Activated CD4-positive, alpha-beta memory T cell treated with anti-CD3 and anti-CD28 coated beads for 36 hours (primary cell): ENCODE measurements at places on chromosomes 2 and 18. TPM values are rescaled to one million over a fixed set of nuclear protein-coding genes. Genes with fewer than 3 reads are reported as not detected.

DNA sequence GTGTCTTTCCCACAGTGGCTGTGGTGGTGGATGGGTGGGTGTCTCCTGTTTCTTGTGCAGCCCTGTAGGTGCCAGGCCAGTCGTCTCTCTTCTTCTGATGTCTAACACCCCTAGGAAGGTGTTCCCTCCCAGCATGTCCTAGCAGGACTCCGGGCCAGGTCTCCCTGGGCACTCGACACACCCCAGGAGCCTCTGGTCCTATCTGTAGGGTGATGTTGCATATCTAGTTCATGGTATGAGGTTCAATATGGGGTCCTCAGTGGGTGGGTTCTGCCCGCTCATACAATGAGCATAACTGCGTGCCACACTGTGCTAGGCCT, 14.4 kb downstream of the NGEF start:
- no peak overlapping the region for H3K27ac ChIP-seq
- H3K4me3 ChIP-seq = no peak overlapping the region
- DNase-seq = no peak
- H3K27me3 ChIP-seq = peaks cover 2% of the 10 kb centered on the region
- no peaks in the 10 kb centered on the region for H3K4me1 ChIP-seq

CYS1 gene
- total RNA-seq = not detected

FEV gene
- total RNA-seq = not detected

DNA sequence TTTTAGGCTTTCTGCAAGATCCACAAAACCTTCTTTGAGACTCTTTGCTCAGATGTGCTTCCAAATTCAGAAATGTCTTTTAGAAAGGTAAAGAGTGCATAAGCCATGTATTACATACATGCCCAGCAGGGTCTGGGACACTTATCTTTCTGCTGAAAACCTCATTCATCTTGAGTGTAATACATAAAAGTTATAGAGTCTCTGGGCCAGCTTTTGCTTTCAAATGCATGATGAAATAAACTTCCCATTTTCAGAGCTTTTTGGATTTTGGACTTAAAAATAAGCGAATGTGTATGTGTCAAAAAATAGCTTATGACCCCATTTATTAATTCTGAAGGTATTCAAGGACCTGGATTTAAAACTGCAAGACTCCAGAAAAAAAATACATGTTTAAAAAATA, 8.0 kb downstream of the CYRIA start:
- H3K4me3 ChIP-seq = no peak overlapping the region
- DNase-seq = no peak
- H3K36me3 ChIP-seq = no peaks in the 10 kb centered on the region
- peaks cover 16% of the 10 kb centered on the region for H3K27me3 ChIP-seq
- no peaks in the 10 kb centered on the region for H3K4me1 ChIP-seq

KLHL29 gene
- 0.99 TPM for total RNA-seq

DNA sequence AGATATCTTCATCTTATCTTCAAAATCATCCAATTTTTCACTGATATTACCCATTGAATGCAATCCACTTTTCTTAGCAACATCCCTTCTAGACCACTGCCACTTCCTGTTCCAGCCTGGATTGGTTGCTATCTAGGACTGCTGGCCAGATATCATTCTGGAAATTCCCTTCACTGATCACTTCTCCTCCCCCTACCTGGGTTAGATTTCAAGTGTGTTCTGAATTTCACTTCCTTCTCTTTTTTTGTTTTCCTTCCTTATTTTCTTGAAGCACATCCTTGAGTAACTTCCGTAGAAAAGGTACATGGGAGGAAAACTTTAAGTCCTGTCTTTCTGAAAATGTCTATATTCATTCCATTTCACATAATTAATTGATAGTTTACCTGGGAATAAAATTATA, 82.0 kb upstream of the IL1R2 start:
- H3K27me3 ChIP-seq = peaks cover 22% of the 10 kb centered on the region
- H3K27ac ChIP-seq = no peak overlapping the region
- H3K4me1 ChIP-seq = peaks cover 11% of the 10 kb centered on the region
- no peak for DNase-seq
- H3K4me3 ChIP-seq = no peak overlapping the region

SLC9A2 gene
- total RNA-seq = not detected

DNA sequence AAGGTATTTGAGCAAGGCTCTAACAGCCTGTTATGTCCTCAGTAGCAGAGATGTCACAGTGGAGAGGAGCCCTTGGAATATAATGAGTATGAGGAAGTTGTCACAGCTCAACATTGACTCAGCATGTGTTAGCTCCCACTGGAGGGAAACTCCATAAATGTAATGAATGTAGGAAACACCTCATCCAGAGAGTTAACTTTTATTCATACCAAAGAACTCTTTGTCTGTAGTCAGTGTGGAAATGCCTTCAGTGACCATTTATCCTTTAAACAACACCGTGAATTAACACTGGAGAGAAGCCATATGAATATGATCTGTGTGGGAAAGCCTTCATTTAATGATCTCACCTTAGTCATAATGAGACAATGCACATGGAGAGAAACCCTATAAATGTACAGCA, 59.7 kb downstream of the CYP1B1 start:
- H3K4me3 ChIP-seq = no peak overlapping the region
- no peaks in the 10 kb centered on the region for H3K4me1 ChIP-seq
- DNase-seq = no peak
- no peaks in the 10 kb centered on the region for H3K27me3 ChIP-seq
- no peak overlapping the region for H3K27ac ChIP-seq
- H3K36me3 ChIP-seq = no peaks in the 10 kb centered on the region

DNA sequence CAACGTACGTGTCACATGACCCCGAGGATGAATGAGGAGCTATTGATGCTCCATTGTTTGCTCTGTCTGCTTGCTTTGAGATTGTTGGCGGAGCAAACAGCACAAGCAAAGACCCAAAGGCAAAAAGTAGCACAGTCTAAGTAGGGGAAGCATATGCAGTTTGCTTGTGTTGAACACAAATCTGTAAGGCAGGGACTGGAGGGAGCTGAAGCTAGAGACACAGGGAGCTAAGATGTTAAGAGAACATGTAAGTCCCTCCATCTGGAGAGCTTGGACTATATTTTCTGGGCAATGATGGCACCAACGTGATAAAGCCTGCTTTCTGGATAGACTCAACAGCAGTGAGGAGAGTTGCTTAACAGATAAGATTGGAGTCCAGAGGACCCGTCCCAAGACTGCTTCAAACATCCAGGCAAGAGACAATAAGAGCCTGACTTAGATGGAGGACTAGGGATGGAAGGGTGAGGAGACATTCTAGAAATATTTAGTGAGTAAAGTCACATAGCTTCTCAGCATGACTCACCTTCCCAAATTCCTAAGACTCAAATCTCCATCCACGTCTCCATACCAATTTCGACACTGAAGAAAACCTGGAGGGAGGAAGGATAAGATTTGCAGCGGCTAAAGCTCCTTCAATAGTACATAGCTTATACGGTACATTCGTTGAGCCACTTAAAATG, 88.1 kb upstream of the KLF7 start:
- peak overlapping the region; percentile 9 for H3K27ac ChIP-seq
- H3K4me3 ChIP-seq = no peak overlapping the region
- DNase-seq = no peak
- peaks cover 7% of the 10 kb centered on the region for H3K27me3 ChIP-seq

BOLL gene
- not detected for total RNA-seq

DNA sequence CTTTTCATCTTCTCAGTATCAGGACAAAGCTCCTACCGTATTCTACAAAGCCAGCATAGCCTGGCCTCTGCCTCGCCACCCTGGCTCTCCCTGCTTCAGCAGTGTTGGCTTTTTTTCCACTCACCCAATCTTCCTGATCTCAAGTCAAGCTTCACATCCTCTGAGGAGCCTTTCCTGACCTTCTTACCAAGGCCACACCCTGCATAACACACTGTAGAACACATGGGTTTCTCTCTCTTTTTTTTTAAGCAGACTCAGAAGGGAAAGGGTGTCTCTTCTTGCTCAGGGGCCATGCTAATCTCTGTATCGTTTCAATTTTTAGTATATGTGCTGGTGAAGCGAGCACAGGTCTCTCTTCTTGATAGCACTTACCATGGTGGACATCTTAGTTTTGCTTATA, 15.2 kb downstream of the FBXO36 start:
- no peak overlapping the region for H3K27ac ChIP-seq
- no peaks in the 10 kb centered on the region for H3K4me1 ChIP-seq
- H3K36me3 ChIP-seq = peaks cover 2% of the 10 kb centered on the region
- no peaks in the 10 kb centered on the region for H3K27me3 ChIP-seq
